Spinal cord (tissue), 10 donors: ENCODE measurements at places on chromosomes 5 and 9. TPM values are rescaled to one million over a fixed set of nuclear protein-coding genes. Genes with fewer than 3 reads are reported as not detected.

Gene ADAMTS12
- total RNA-seq, result 44.5 TPM

Gene TIMD4
- 5.3 TPM for total RNA-seq

Gene INSL4
- not detected for total RNA-seq

Gene PCDHAC1
- 3.3 TPM for total RNA-seq

Gene MCTP1
- 54.6 TPM for total RNA-seq

Gene IFNB1
- total RNA-seq, result not detected

Gene NR2F1-AS1
- total RNA-seq, result 50.9 TPM

Gene MED10
- 10.8 TPM for total RNA-seq

Gene SHOC1
- not detected for total RNA-seq

Gene GDNF
- total RNA-seq, result 0.40 TPM

Gene ZNF169
- total RNA-seq, result 7.5 TPM

Gene RNF44
- total RNA-seq, result 8.1 TPM

Gene TAL2
- 2.5 TPM for total RNA-seq

Gene PCDHGA8
- 4.6 TPM for total RNA-seq

Gene CMYA5
- 4.9 TPM for total RNA-seq

Gene SPATA31A3
- total RNA-seq, result not detected

Gene WWC1
- total RNA-seq, result 20.2 TPM

Gene SPINK4
- total RNA-seq, result not detected

Gene TLE4
- total RNA-seq, result 57.9 TPM

Gene LMX1B
- total RNA-seq, result 3.5 TPM

Gene P4HA2
- 44.1 TPM for total RNA-seq

Gene MYMK
- not detected for total RNA-seq

Gene FBN2
- 134 TPM for total RNA-seq

Gene PGM5
- total RNA-seq, result 55.9 TPM

Gene ADGRV1
- total RNA-seq, result 114 TPM

Gene HDHD3
- total RNA-seq, result 14.4 TPM

Gene JAKMIP2
- 31.0 TPM for total RNA-seq

Gene WDR31
- 3.4 TPM for total RNA-seq

Gene ADGRD2
- total RNA-seq, result 0.50 TPM

Gene HMGCR
- 67.7 TPM for total RNA-seq

Gene NMUR2
- total RNA-seq, result 0.83 TPM

Gene ACOT12
- total RNA-seq, result 2.3 TPM

Gene BSPRY
- 0.79 TPM for total RNA-seq

Gene CKMT2
- 7.0 TPM for total RNA-seq

Gene SPINK1
- total RNA-seq, result not detected
